ENCODE measurements at places on chromosomes 7 and 10. TPM values are rescaled to one million over a fixed set of nuclear protein-coding genes. Genes with fewer than 3 reads are reported as not detected.
A peak's percentile ranks its signal among the peaks of the same experiment; 100 is the strongest.

ANKRD26 gene
- total RNA-seq = 4.9 TPM

PLAU gene
- 38.8 TPM for total RNA-seq

DNA sequence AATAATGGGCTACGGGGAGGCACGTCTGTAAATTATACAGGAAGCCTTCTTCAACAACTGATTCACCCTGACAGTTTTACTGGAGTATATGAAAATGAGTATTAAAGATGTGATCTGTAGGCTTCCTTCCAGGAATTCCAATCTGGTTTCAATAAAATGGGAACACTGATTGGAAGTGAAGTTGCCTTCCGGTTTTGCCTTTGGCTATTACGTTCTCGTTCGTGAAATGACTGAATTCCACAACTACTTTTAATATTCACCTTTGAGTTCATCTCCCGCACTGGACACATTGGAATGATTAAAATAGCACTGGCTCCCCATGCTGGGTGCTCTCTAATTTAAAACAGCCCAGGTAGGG is 350.1 kb upstream of the MKI67 start:
- no peaks in the 10 kb centered on the region for H3K27me3 ChIP-seq
- no peaks in the 10 kb centered on the region for H3K4me1 ChIP-seq
- DNase-seq = no peak
- no peak overlapping the region for H3K27ac ChIP-seq
- H3K4me3 ChIP-seq = no peak overlapping the region

DNA sequence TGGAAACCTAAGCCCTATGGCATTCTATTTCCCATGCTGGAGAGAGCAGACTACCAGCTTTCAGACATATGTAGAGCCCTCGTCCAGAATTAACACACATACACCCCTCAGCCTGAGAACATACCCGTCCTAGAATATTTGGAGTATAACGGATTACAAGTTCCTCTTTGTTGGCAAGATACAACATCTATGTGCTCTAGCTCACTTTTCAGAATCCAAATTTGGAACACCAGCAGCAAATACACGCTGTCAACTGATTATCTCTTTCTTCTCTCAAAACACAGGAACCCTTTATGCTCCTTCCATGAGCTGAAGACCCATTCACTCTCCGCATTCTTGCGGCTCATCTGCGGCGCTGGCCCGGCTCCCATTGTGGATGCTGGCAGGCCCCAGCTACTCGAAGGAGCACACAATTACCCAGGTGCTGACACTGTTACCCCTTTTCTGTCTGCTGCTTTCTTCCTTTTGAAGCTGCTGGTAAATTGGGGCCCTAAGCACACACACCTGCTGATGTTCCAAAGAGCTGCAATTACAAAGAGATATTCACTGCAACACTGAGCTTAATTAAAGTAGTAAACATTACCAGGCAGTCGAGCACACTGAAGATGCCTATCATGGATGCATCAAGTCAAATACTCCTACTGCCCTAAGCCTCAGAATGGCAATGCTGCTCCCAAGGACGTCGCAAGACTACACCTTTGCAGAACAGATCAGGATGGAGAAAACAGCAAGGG is 70.0 kb downstream of the VOPP1 start:
- DNase-seq = no peak
- no peaks in the 10 kb centered on the region for H3K4me1 ChIP-seq
- H3K36me3 ChIP-seq = no peaks in the 10 kb centered on the region
- H3K27me3 ChIP-seq = no peaks in the 10 kb centered on the region

- no peak overlapping the region for H3K4me3 ChIP-seq
- no peak overlapping the region for H3K27ac ChIP-seq
- H3K36me3 ChIP-seq = no peaks in the 10 kb centered on the region
- H3K27me3 ChIP-seq = no peaks in the 10 kb centered on the region
- no peaks in the 10 kb centered on the region for H3K4me1 ChIP-seq
- no peak for DNase-seq
These were observed 87.6 kb upstream of the GNAI1 start for GRCh38 chr7:80047032-80047431.

DNA sequence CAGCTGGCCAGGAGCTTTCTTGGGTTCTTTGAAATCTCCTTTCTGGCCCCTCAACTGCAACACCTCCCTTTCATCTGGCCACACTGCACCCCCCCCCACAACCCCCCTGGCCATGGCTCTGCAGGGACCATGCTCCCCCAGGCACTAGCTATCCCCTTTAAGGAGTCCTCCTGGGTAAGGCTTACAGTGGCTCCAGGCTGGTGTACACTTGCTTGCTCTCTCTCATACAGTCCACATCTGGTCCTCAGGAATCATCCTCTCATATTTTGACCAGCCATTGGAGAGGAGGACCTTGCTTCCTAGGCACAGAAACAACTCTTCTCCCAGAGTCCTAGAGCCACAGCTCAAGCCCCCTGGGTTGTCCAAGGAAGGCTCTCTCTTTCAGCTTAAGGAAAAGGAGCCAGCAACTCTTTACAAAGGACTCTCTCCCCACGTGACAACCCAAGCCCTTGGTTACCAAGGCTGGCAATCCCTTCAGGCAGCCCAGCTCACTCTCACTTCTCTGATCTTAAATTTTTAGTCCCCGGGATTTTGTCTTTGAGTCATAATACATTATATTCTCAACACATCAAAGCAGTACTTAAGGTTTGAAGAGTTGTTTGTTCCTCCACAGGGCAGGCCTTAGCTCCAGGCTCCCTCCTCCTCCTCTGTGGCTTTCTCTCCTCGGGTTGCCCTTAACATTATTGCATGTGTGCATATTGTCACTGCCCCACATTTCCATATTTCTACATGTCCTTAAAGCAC is 9.9 kb downstream of the GARIN1A start:
- H3K4me3 ChIP-seq = no peak overlapping the region
- DNase-seq = no peak
- H3K4me1 ChIP-seq = no peaks in the 10 kb centered on the region
- H3K27ac ChIP-seq = no peak overlapping the region
- H3K36me3 ChIP-seq = no peaks in the 10 kb centered on the region
- no peaks in the 10 kb centered on the region for H3K27me3 ChIP-seq

GRCh38 chr7:67983486-67983885 is 986.9 kb downstream of the TYW1 start:
- no peak overlapping the region for H3K4me3 ChIP-seq
- H3K4me1 ChIP-seq = no peaks in the 10 kb centered on the region
- no peaks in the 10 kb centered on the region for H3K27me3 ChIP-seq
- no peak overlapping the region for H3K27ac ChIP-seq

DNA sequence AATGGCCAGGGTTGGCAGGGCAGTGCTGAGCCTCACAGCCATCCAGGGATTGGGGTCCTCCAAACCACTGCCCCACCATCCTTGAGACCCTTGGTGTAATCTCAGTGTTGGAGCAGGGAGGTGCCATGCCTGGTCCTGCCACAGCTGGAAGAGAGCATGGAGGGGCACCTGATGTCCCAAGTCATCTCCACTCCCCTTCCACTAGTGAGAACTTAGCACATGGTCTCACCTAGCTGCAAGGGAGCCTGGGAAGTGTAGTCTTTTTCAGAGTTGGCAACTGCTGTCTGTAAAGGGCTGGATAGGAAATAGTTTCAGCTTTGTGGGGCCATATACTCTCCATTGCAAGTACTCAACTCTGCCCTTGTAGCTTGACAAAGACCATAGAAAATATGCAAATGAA is 238.7 kb downstream of the RPS24 start:
- no peak overlapping the region for H3K27ac ChIP-seq
- no peaks in the 10 kb centered on the region for H3K36me3 ChIP-seq
- H3K4me3 ChIP-seq = no peak overlapping the region
- no peaks in the 10 kb centered on the region for H3K4me1 ChIP-seq
- no peaks in the 10 kb centered on the region for H3K27me3 ChIP-seq
- no peak for DNase-seq

GRCh38 chr7:17580856-17581255 is 282.4 kb downstream of the AHR start:
- H3K4me3 ChIP-seq = no peak overlapping the region
- no peak overlapping the region for H3K27ac ChIP-seq
- H3K4me1 ChIP-seq = no peaks in the 10 kb centered on the region
- H3K27me3 ChIP-seq = no peaks in the 10 kb centered on the region
- H3K36me3 ChIP-seq = no peaks in the 10 kb centered on the region

GRCh38 chr10:102586858-102587257 is 57.4 kb upstream of the TRIM8 start:
- no peak overlapping the region for H3K27ac ChIP-seq
- H3K4me1 ChIP-seq = peaks cover 3% of the 10 kb centered on the region
- H3K27me3 ChIP-seq = no peaks in the 10 kb centered on the region
- no peak for DNase-seq
- no peak overlapping the region for H3K4me3 ChIP-seq

- H3K36me3 ChIP-seq = no peaks in the 10 kb centered on the region
- H3K27me3 ChIP-seq = peaks cover 53% of the 10 kb centered on the region
- peak; percentile 84 for DNase-seq
- no peak overlapping the region for H3K27ac ChIP-seq
- peaks cover 10% of the 10 kb centered on the region for H3K4me1 ChIP-seq
These were observed 9.3 kb upstream of the EN2 start for GRCh38 chr7:155448632-155449007.

- no peaks in the 10 kb centered on the region for H3K36me3 ChIP-seq
- DNase-seq = no peak
- no peaks in the 10 kb centered on the region for H3K4me1 ChIP-seq
- H3K27me3 ChIP-seq = no peaks in the 10 kb centered on the region
- no peak overlapping the region for H3K27ac ChIP-seq
These were observed 148.0 kb downstream of the ANKRD7 start for GRCh38 chr7:118372530-118372929.

DNA sequence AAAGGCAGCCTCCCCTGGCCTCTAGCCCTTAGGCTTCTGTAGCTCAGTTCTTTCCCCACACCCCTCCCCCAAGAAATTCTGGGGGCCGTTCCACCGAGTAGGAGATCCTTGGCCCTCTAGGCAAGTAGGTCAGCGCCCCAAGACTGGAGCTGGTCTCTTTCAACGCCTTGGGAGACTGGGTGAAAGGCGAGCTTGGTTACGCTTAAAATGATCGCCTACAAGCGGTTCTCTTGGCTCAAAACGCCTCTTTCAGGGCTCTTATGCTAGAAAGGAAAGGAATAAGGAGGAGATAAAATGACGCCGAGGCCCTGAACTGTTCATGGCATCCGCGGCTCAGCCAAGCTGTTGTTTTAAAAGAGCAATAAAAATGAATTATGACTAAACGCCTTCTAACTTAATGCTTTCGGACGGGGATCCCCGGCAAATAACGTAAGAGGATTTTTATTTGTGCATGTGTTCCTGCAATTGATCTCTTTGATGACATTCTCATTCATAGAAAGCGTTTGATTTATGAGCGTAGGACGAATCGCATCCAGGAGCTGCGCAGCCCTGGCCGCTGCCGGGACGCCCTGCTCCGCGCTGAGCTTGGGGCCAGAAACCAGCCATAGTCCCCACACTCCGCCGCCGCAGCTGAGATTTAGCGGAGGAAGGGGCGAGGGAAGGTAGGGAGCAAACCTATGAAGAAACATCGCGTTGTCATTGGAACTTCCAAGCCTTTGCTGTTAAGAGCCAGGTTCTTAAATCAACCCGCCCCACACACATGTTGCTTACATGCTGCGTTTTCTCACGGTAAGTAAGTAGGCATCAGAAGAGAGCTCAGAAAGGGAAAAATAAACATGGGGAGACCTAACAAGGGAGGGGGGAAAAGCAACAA is 3.0 kb upstream of the HOXA1 start:
- peaks cover 16% of the 10 kb centered on the region for H3K4me1 ChIP-seq
- peak overlapping the region; percentile 95 for H3K27ac ChIP-seq
- no peaks in the 10 kb centered on the region for H3K27me3 ChIP-seq
- no peak for DNase-seq
- H3K36me3 ChIP-seq = no peaks in the 10 kb centered on the region
- peak overlapping the region; percentile 85 for H3K4me3 ChIP-seq

Measured in upper lobe of left lung (tissue), 6 donors.